AG20443 (cell line): ENCODE measurements at places on chromosomes 1 and 21.

- no peak for DNase-seq
These were observed 43.1 kb upstream of the EPS8L3 start for GRCh38 chr1:109806733-109807400.

DNA sequence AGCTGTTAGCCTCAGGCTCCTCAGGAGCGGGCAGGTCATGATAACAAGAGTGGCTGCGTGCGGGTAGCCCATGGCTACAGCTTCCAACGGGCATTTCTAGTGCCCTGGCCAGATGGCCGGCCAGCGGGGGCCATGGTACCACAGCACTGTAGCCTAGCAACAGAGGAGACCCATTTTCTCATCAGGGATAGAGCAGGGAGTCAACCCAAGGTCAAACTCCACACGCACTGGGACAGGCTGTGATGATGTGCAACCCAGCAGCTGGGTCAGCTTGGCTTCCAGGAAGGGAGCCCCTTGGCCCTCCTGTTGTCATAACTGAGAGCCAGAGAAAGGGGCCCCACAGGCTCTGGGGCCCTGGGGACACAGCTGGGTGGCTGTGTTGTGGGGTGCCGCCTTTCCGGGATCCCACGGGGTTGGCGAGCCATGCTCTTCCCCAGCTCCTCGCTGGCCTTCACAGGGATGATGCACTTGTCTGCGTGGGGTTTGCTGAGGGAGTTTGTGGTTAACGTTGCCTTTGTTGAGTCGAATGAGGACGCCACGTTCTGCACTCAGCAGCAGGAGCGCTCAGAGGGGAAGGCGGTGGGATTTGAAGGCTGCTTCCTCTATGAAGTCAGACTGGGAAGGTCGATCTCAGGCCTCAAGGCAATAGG is 46.3 kb downstream of the COL18A1 start:
- DNase-seq: no peak

- DNase-seq: no peak
These were observed 135.7 kb upstream of the SLC45A1 start for GRCh38 chr1:8182034-8182761.

DNA sequence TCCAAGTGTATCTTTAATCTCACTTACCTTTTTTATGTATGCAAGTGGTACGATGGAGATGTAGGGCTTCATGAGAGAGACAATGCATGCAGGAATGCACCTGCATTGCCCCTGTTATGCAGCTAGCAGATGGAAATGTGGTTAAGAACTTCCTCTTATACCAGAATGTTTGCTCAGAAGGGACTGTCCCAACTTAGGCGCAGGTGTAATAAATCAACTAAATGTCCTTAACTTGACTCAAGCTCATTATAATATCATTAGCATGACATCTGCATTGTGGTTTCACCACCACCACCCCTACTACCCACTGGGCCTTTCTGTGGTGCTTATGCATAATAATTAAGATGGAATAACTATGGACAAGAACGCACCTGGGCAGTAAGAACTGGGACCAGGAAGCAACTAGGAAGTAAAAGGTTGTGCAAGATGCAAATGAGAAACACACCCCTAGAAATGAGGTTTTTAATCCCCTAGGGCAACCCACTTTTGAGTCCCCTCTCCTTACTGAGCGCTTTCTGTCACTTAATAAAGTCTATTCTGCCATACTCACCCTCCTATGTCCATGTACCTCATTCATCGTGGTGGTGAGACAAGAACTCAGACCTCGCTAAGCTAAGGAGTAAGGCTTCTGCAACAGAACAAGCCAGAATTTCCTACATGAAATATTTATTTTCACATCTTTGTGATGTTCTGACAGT is 1103.3 kb upstream of the B3GALT2 start:
- no peak for DNase-seq

GRCh38 chr1:30898031-30898815 is 10.3 kb downstream of the SDC3 start:
- DNase-seq: no peak

- DNase-seq: peak; percentile 40
These were observed 34.6 kb upstream of the NID1 start for GRCh38 chr1:236099355-236099974.

- no peak for DNase-seq
These were observed 20.1 kb downstream of the MGST3 start for GRCh38 chr1:165650981-165651625.

- no peak for DNase-seq
These were observed 37.9 kb upstream of the PODN start for GRCh38 chr1:53024117-53024516.
